Activated T-helper 2 cell treated with anti-CD3 and anti-CD28 coated beads, Interferon-gamma antibody, Interleukin-2, Interleukin-4, amounts not matched to agents 10 μg/mL and 5 μg/mL and 100 μg/mL, durations not matched to agents 14 hours and 24 hours and 36 hours (primary cell): ENCODE measurements at places on chromosomes 3 and 15.

DNA sequence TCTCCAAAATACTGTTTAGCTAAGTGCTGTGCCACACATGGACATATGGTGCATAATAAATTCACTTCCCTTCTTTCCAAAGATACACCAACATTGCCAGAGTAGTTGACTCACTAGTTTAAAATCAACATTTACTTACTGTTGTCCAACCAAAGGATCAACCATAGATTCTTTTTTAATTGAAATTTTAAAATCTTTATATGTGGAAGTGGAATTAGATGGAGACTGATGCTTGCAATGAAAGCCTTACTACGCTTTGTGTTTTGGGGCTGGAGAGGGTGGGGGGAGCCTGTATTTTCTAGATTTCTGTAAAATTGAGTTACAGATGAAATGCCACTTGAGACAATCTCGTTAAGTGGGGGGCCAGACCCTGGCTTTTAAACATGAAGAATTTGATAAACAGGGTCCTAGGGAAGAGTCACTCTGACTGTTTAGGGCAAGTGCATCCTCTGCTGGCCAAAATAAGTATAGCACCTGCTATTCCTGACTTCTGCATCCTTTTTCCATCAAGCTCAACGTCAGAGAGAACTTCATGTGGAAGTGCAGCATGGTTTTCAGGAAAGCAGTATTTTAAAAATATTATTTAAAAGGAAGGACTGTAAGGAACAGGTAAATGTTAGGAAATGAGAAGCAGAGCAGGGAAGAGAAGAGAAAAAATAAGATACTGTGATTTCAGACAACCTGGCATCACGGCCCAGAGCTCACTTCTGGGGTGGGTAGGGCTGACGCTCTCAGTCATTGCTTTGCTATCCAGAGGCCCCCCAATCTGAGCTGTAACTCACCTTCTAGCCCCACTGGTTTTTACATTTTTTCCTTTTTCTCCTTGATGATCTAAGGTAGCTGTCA, 76.7 kb downstream of the BOC start:
- H3K4me3 ChIP-seq = no peak overlapping the region
- no peaks in the 10 kb centered on the region for H3K27me3 ChIP-seq
- H3K27ac ChIP-seq = no peak overlapping the region
- DNase-seq = no peak
- H3K36me3 ChIP-seq = no peaks in the 10 kb centered on the region

- H3K36me3 ChIP-seq = peaks cover 49% of the 10 kb centered on the region
- H3K4me3 ChIP-seq = no peak overlapping the region
- H3K4me1 ChIP-seq = peaks cover 29% of the 10 kb centered on the region
- H3K27ac ChIP-seq = no peak overlapping the region
Observed at GRCh38 chr3:25648107-25648535, 16.6 kb downstream of the TOP2B start.

DNA sequence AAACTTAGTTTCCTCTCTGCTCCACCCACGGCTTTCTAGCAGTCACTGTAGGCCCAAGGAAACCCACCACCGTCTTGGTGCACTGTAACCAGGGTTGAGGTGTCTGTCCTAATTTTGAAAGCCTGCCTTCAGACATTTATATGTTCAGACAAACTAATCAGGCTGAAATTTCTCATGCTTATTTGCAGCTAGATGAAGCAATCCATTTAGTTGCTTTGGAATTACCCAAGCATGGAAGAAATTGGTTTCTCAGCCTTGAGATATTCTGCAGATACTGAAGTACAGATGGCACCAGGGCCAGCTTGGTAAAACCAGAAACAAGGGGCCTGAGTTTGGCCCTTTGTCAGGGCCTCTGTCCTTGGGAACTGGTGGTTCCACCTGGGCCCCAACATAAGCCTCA, 105.4 kb downstream of the CACNA1D start:
- no peak overlapping the region for H3K27ac ChIP-seq
- peaks cover 11% of the 10 kb centered on the region for H3K27me3 ChIP-seq
- no peak for DNase-seq
- H3K36me3 ChIP-seq = no peaks in the 10 kb centered on the region

GRCh38 chr3:168024537-168024941, 71.2 kb downstream of the GOLIM4 start:
- H3K36me3 ChIP-seq = peaks cover 68% of the 10 kb centered on the region
- peak overlapping the region; percentile 97 for H3K27ac ChIP-seq
- no peaks in the 10 kb centered on the region for H3K27me3 ChIP-seq
- peaks cover 55% of the 10 kb centered on the region for H3K4me1 ChIP-seq

GRCh38 chr3:8319935-8320634, 181.5 kb upstream of the LMCD1 start:
- H3K27me3 ChIP-seq = peaks cover 5% of the 10 kb centered on the region
- H3K4me1 ChIP-seq = no peaks in the 10 kb centered on the region
- H3K27ac ChIP-seq = no peak overlapping the region
- H3K4me3 ChIP-seq = no peak overlapping the region

DNA sequence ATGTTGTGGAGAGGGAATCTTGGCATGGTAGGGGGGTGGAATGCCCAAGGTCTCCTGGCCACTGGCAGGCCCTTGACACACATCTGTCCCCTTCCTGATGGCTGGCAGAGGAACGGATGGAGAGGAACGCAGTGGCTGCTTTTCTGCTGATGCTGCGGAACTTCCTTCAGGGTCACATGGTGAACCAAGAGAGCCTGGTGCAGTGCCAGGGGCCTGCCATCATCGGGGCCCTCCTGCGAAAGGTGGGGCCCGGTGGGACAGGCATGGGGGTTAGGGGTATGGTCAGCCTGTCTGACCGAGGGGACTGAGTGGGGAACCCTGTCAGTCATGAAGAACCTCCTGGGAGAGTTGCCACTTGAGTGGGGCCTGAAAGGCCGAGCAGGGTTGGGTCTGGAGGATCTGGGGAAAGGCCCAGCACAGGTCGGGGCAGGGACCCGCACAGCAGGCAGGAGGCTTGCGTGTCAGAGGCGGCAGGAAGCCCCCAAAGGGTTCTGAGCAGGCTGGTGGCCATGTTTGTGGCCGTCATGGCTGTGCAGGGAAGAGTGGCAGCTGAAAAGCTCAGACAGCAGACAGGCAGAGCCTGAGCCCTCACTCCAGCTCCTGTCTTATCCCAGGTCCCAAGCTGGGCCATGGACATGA, 18.1 kb downstream of the NBEAL2 start:
- H3K4me1 ChIP-seq = peaks cover 6% of the 10 kb centered on the region
- no peak overlapping the region for H3K4me3 ChIP-seq
- peaks cover 49% of the 10 kb centered on the region for H3K36me3 ChIP-seq

GRCh38 chr3:58052373-58053273, 44.4 kb downstream of the FLNB start:
- H3K27me3 ChIP-seq = no peaks in the 10 kb centered on the region
- H3K36me3 ChIP-seq = no peaks in the 10 kb centered on the region
- DNase-seq = no peak

- H3K27ac ChIP-seq = no peak overlapping the region
- no peaks in the 10 kb centered on the region for H3K36me3 ChIP-seq
- peaks cover 2% of the 10 kb centered on the region for H3K27me3 ChIP-seq
- peak; percentile 63 for DNase-seq
- peaks cover 16% of the 10 kb centered on the region for H3K4me1 ChIP-seq
Observed at GRCh38 chr3:51718547-51719409, 11.9 kb downstream of the GRM2 start.

- no peak for DNase-seq
- no peaks in the 10 kb centered on the region for H3K36me3 ChIP-seq
- peak overlapping the region; percentile 83 for H3K27ac ChIP-seq
- peaks cover 45% of the 10 kb centered on the region for H3K4me1 ChIP-seq
Observed at GRCh38 chr3:57803647-57804081, 47.6 kb downstream of the SLMAP start.

DNA sequence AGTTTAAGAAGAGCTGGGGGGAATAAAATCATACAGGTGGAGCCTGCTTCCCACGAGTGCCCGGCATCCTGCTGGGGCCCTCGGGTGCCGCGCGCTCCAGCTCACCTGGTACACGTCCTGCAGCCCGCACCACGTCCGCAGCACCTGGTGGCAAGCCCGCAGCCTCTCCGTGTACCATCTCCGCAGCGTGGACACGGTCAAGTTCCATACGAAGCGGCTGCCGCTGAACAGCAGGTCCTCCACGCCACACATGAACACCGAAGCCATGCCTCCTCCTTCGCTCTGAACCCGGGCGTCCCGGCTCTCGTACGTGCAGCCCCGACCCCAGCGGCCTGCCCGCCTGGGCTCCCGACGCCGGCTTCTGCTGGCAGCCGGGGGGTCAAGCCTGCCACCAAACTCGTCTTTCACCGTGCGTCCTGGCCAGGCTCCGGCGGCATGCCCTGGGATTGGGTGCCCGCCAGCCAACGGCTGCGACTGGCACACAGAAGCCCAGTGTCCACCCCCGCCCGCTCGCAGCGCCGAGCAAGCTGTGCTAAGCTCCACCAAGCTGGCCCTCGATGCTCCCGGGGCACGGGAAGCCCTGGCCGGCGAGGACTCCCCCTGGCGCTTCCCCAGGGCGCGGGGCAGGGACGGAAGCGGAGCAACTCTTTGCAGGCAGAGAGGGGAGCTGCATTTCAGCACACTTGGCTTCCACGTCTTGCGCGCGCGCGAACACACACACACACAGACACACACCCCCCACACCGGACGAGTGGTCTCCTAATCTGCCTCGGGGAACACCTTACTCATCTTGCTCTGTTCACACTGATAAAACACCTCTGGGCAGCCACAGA, at the start of gene FRMD4B:
FRMD4B (minus strand) TSS at position 366 of the 833 bp plus-strand sequence; CDS start at position 267, 99 bp downstream.
- H3K4me1 ChIP-seq = peaks cover 7% of the 10 kb centered on the region
- H3K36me3 ChIP-seq = no peaks in the 10 kb centered on the region
- no peak within 1 kb of the TSS for H3K27ac ChIP-seq
- peak; percentile 24 for DNase-seq
- peaks cover 63% of the 10 kb centered on the region for H3K27me3 ChIP-seq

DNA sequence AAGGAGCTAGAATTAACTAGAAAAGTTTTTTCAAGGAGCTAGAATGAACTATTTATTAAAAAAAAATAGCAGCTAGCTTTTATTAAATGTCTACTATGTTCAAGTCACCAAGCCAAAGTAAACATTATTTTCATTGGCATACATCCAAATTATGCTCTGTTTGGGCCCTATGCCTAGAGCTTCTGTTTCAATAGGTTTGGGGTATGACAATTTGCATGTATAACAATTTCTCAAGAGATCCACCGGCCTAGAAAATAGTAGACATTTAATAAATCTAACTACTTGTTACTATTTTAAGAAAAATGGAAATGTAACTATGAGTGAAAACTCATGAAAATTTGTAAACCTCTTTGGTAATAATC, 8.0 kb downstream of the GABRR3 start:
- no peak overlapping the region for H3K4me3 ChIP-seq
- H3K27ac ChIP-seq = no peak overlapping the region
- no peaks in the 10 kb centered on the region for H3K36me3 ChIP-seq
- H3K4me1 ChIP-seq = peaks cover 25% of the 10 kb centered on the region
- no peaks in the 10 kb centered on the region for H3K27me3 ChIP-seq
- no peak for DNase-seq
